ENCODE measurements at places on chromosomes 12 and 14. TPM values are rescaled to one million over a fixed set of nuclear protein-coding genes. Genes with fewer than 3 reads are reported as not detected.

ARID4A gene
- 22.2 TPM for total RNA-seq

DNA sequence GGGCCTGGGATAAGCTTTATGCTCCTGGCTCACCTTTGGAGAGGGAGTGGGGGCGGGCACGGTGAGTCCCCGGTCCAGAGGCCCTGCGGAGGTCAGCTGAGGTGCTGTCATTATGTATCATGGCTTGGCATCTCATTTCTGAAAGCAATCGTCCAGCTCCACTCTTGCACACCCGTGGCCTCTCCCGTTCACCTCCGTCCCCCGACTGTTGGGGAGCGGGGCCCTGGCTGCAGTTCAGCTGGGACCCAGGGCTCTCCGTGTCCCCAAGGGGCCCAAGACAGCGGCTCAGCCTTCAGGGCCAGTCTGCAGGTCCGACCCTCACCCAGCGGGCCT lies 10.6 kb downstream of the BMP4 start:
- no peak for DNase-seq

DNA sequence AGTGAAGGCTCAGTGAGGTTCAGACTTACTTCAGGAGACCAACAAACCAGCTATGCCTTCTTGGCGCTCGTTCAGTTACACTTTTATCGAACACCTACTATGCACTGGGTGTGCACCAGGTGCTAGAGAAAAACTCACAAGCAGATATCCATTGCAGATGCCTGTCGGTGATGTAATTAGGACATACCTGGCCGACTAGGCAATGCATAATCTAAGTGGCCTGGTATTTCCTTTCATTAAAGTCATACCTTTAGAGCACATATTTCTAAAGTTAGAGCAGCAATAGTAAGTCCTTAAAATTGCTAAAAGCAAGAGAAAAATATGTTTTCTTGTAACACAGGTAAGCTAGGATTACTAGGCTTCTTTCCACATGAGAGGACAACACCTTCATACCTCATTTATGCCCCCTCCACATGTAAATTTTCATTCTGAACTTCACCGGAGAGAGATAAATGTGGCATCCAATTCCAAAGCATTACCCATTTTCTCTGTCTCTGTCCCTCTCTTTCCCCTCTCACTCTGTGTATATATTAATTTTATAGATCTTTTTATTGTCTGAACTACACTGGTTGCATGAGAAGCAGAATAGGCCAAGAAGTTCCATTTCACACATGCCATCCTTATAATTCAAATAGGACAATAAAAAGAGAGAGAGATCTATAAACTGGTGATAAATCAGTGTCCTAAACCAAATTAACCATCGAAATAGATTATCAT lies 242.2 kb downstream of the SPTSSA start:
- DNase-seq = no peak

PZP gene
- total RNA-seq = 0.46 TPM

DNA sequence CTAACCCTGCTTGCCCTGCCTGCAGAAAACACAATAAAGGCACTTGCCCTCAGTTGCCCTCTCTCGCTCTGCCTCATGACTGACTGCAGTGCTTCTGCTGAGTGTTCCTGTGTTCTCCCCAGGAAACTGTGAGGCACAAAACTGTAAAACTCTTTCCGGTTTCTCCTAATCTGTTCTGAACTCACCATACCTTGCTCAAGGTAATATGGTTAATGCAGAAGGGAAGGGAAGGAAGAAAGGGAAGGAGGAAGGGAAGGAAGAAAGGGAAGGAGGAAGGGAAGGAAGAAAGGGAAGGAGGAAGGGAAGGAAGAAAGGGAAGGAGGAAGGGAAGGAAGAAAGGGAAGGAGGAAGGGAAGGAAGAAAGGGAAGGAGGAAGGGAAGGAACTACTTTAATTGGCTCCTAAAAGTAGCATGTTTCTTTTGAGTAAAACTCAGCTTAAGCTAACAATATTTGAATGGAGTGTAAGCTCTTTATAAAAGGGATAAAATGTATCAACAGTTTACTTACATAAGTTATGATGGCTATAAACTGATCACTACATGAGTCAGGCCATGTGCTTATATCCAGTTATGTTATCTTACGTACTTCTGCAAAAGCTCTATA lies 334.0 kb upstream of the CLEC14A start:
- DNase-seq = no peak

ANKRD33 gene
- not detected for total RNA-seq

DNA sequence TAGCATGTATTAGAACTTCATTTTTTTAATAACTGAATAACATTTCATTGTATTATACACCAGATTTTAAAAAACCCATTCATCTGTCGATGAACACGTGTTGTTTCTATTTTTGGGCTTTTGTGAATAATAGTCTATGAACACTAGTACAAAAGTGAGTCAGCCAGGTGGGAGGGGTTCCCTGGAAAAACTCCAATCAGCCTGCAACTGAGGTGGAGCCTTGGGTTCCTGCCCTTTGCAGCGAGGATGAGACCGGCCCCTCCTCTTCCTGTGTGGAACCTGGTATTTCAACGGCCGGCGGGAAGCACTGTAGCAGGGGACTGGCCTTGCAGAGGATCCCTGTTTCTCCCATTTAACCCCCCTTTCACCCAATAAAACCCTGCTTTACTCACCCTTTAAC lies 56.1 kb downstream of the LMNTD1 start:
- no peak for DNase-seq

DHRS2 gene
- total RNA-seq = 0.27 TPM

GRCh38 chr12:12406762-12407161 lies 49.9 kb downstream of the BORCS5 start:
- DNase-seq = no peak

GRCh38 chr14:72443256-72443655 lies 450.6 kb downstream of the DPF3 start:
- no peak for DNase-seq

- DNase-seq = no peak
Measured at GRCh38 chr14:63039866-63040265, 5.4 kb downstream of the KCNH5 start.

FOXN3 gene
- total RNA-seq = 87.6 TPM

DNA sequence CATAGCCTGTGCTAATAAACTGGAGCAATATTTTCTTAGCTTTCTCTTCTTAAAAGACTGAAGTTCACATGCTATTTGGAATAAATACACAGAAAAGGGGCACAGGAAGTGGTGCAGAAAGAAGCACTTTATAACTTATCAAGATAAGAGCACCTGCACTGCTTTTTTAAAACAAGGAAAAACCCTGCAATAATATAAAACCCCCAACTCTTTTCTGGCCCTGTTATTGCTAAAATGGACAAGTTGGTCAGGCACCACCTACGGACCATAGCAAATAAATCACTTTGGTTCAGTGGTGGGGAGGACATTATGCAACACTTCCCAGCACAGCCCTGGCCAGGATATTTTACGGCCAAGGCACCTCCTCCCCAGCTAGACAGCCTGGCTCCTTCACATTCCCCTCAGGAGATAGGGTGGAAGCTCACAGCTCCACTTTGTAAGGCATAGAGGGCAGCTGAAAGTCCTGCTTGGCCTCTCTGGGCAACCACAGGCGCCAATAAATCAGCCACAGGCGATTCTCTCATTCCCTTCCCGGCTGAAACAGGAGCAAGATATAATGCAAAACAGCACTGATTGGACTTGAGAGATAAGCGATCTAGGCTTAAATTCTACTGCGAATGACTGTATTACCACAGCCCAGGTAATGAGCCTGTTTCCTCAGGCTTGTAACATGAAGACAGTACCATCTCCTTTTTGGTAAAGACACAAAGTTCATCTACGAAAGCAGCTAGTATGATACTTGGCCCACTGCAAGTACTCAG lies 2.0 kb downstream of the ZBTB25 start:
- no peak for DNase-seq

- no peak for DNase-seq
Measured at GRCh38 chr14:74898694-74899093, 17.0 kb downstream of the DLST start.

GRCh38 chr12:96260231-96260630 lies 66.1 kb downstream of the ELK3 start:
- no peak for DNase-seq

GRCh38 chr12:51971679-51972421 lies 20.4 kb downstream of the ACVR1B start:
- DNase-seq = no peak

DNA sequence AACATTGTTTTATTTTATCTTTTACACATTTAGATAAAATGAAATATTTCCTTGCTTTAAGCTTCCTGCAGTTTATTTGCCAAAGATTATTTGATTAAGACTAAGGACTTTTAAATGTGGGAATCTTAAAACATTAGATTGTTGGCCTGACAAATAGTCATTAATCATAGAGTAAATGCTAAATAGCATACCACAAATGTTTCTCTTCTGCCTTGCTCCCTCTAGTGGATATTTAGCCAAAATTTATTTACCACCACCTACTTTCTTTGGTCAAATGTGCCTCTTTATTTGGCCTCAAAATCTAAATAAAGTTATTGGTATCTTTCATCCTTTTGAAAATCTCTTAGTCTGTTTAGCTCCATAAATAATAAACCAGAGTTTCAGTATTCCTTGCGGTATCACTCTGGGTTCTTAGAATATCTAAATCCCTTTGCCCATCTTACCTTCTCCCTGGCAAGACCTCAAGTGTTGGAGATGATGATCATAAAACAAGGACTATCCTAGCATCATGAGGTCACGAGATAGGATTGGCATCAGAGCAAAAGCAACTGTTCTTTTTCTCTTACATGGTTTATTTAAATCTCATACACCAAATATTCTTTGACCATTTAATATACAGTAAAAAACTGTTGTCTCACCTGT lies 150.6 kb upstream of the AEBP2 start:
- no peak for DNase-seq

CLEC6A gene
- not detected for total RNA-seq

GRCh38 chr12:107775093-107775721 lies 703 bp downstream of the ASCL4 start:
- no peak for DNase-seq

GRCh38 chr14:69487771-69488170 lies 3.2 kb downstream of the PLEKHD1 start:
- DNase-seq = peak; percentile 47

- DNase-seq = no peak
Measured at GRCh38 chr12:109178532-109178931, 62.1 kb downstream of the ACACB start.

- DNase-seq = no peak
Measured at GRCh38 chr14:105873870-105874512, 347.6 kb downstream of the TMEM121 start.

DNA sequence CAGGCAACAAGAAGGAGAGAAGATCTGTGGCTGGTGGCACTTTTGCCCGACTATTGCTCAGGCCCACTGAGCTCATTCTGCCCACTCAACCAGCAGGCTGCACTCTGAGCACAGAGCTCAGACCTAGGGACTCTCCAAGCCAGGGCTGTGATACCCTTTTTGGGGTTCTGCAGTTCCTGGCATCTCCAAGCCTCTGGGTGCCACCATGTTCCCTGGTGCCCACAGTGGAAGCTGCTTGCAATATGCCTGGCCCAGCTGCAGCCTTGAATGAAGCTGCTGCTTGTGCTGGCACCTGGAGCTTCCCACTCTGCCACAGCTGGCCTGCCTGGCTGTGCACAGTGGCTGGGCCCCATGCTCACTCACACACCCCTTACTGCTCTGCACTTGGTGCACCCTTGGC lies 236.1 kb downstream of the ADGRD1 start:
- DNase-seq = no peak

SLC17A8 gene
- not detected for total RNA-seq

DNA sequence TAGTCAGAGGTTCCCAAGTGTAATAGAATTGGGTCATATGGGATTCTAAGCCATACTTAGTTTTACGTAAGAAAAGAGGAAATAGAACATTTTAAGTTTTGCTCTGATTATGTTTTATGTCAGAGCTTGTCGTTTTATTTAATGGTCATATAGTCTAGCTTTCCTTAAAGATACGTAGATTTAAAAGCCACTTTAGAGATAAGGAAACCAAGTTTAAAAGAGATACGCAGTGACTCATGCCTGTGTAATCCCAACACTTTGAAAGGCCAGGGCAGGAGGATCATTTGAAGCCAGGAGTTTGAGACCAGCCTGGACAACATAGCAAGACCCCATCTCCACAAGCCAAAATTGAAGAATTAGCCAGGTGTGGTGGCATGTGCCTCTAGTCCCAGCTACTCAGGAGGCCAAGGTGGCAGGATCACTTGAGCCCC lies 19.5 kb downstream of the MAPK1IP1L start:
- no peak for DNase-seq

DNA sequence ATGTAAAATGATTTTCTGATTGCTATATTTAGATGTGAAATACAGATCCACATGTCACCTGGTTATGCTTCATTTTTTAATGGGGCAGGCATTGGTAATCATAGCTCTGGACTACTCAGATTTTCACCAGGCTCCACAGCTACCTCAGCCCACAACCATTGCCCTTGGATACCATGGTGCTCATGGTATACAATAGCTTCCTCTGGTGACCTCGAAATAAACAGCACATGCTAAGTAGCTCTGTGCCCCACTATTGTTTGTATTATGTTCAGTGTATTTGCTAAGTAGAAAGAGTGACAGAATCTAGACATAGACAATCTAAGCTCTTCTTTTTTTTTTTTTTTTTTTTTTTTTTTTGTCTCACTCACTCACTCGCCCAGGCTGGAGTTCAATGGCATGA lies 274.4 kb upstream of the USP15 start:
- no peak for DNase-seq

DNA sequence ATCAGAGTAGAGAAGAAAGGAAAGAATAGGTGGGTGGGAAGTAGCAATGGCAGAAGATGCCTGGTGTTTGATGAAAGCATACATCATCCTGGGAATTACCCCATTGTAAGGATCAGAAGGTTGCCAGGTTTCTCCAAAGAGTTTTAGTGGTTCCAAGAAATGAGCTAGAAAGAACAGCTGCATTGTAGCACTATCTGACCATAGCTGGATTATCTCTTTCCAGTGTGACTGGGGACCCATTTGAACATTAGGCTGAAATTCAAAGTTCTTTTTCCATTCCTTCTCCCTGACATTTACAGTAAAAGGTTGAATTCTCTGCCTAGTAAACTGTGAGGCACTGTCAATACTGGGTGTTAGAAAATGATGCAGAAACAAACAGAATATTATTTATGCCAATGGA lies 244.4 kb downstream of the GALC start:
- no peak for DNase-seq

WNT5B gene
- 0.43 TPM for total RNA-seq

SPIC gene
- total RNA-seq = not detected

DNA sequence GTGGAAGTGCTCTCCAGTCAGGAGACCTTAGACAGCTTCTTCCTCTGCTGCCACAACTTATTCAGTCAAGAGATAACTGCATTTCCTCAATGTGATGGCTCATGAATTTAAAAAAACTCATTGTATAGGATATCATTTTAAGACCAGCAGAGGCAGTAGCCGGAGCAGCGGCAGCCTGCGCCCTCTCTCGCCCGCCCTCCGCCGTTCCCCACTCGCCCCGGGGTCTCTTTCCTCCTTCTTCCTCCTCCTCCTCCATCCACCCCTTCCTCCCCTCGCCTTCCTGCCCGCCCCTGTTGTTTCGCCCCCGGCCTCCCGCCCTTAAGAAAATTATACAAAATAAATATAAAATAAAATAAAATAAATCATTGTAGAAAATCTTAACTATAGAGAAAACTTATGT lies 687.6 kb downstream of the FLRT2 start:
- DNase-seq = no peak

BCL11B gene
- total RNA-seq = 0.16 TPM

OR4E2 gene
- total RNA-seq = not detected

DNAH10 gene
- 0.73 TPM for total RNA-seq

- no peak for DNase-seq
Measured at GRCh38 chr12:106044773-106045172, 94.0 kb downstream of the NUAK1 start.

- DNase-seq = no peak
Measured at GRCh38 chr12:47636908-47637780, 68.7 kb downstream of the RPAP3 start.
